NCI-H460 (cell line): ENCODE measurements at places on chromosomes 11 and 22. TPM values are rescaled to one million over a fixed set of nuclear protein-coding genes. Genes with fewer than 3 reads are reported as not detected.

The OR8D1 gene
- total RNA-seq: not detected in 2 replicates

The ZNF70 gene
- total RNA-seq: 1.9 and 3.0 TPM in 2 replicates

The SULT4A1 gene
- not detected in 2 replicates for total RNA-seq

The TIGD3 gene
- 0.25 and 0.26 TPM in 2 replicates for total RNA-seq

The APOA5 gene
- not detected in 2 replicates for total RNA-seq

The RFPL2 gene
- 0.30 and 0.63 TPM in 2 replicates for total RNA-seq

The MYO18B gene
- total RNA-seq: 0.05 TPM in 1 of 2 replicates, not detected in the other

The UPK2 gene
- total RNA-seq: not detected in 2 replicates

The SLC35F2 gene
- 34.1 and 37.4 TPM in 2 replicates for total RNA-seq

The SMIM38 gene
- 0.05 TPM in 1 of 2 replicates, not detected in the other for total RNA-seq

The A4GALT gene
- total RNA-seq: 9.8 and 10.4 TPM in 2 replicates

The CLCF1 gene
- total RNA-seq: 4.9 and 5.3 TPM in 2 replicates

The SLCO2B1 gene
- 0.17 TPM in 1 of 2 replicates, not detected in the other for total RNA-seq

The OR52A1 gene
- total RNA-seq: not detected in 2 replicates

The OR5T1 gene
- not detected in 2 replicates for total RNA-seq

The BARX2 gene
- total RNA-seq: not detected in 2 replicates

The OR51D1 gene
- total RNA-seq: not detected in 2 replicates

The GRM5 gene
- total RNA-seq: not detected in 2 replicates

The SLC17A6 gene
- not detected in 2 replicates for total RNA-seq

The PDE3B gene
- 22.0 and 25.2 TPM in 2 replicates for total RNA-seq

The SLC5A12 gene
- not detected in 2 replicates for total RNA-seq

The BATF2 gene
- 1.6 TPM in 2 replicates for total RNA-seq

The TRIM5 gene
- total RNA-seq: 23.8 and 25.1 TPM in 2 replicates

The EFCAB6 gene
- total RNA-seq: 0.40 and 0.61 TPM in 2 replicates

The KCNJ11 gene
- 0.74 and 0.81 TPM in 2 replicates for total RNA-seq

The CTSW gene
- not detected in 2 replicates for total RNA-seq

The JAML gene
- not detected in 2 replicates for total RNA-seq

The CHRM1 gene
- not detected in 2 replicates for total RNA-seq

The FUT4 gene
- total RNA-seq: 3.2 and 3.5 TPM in 2 replicates

The ADSL gene
- 121 and 140 TPM in 2 replicates for total RNA-seq

The RASL10A gene
- not detected in 2 replicates for total RNA-seq

The MS4A7 gene
- total RNA-seq: not detected in 2 replicates

The OR8G5 gene
- total RNA-seq: not detected in 2 replicates

The SCUBE2 gene
- not detected in 2 replicates for total RNA-seq

The KLHL35 gene
- 4.3 and 4.7 TPM in 2 replicates for total RNA-seq

The NLRP14 gene
- total RNA-seq: 0.07 and 0.23 TPM in 2 replicates

The OR51B2 gene
- not detected in 2 replicates for total RNA-seq
